ENCODE measurements at places on chromosomes 5 and 9.

GRCh38 chr9:137275588-137276472, 1.7 kb upstream of the TOR4A start:
- DNase-seq: no peak

DNA sequence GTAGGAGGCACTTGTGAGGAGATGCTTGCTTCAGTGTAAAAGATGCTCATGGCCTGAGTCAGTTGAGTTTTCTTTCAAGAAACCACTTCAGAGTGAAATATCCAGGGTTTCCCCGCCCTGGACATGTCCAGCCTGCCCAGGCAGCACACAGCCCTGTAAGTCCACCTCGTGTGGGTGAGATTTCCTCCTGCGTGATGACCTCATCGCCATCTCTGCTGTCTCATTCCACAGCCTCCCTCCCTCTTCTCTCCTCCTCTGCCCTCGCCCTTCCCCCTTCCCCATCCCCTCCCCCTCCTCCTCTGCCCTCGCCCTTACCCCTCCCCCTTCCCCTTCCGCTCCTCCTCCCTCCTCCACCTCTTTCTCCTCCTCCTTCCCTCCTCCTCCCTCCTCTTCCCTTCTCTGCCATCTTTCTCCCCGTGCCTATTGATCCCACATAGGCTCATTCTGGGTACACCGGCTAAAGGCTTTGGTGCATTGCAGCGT, 34.0 kb upstream of the NCS1 start:
- DNase-seq: no peak

GRCh38 chr9:120080849-120081248, 499.1 kb downstream of the CDK5RAP2 start:
- no peak for DNase-seq

GRCh38 chr5:73158313-73158712, 14.7 kb upstream of the TMEM174 start:
- no peak for DNase-seq

DNA sequence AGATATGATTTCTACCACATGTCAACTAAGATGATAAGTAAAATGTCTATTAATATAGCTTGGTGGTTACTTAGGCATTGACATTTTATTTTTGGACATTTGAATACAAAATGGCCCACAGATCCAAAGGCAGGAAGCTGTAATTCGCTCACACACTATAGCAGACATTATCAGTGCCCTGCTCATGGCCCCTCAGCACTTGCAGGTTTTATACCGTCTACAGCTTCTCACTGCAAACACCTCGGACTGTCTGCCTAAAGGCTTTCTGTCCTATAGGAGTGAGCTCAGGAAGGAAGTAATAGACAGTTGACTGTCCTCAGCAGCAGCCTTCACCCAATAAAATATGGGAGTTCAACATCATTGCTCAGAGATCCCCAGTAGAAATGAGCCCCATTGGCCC, 140.8 kb upstream of the RASA1 start:
- DNase-seq: no peak

DNA sequence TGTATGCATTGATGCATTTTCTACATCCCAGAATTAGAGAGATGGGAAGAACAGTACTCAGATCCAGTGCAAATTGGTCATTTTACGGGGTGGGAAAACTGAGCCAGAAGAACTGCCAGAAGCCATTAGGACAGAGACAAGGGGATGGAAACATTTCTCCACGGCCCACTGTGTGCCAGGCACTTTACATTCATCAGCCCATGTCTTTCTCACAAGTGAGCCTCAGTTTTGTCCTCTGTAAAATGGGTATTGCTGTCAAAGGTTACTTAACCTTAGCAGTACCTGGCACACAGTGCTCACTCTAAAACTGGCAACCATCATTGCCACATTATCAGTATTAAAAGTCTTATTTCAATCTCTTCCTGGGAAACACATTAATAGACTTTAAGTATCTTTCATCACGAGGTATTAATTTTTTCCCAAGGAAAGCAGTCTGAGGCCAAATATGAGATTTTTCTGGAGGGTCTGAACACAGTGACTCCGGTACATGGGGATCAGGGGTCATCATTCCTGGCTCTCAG, 5.2 kb downstream of the DUSP1 start:
- peak; percentile 65 for DNase-seq

GRCh38 chr9:89474939-89475338, 23.0 kb downstream of the SEMA4D start:
- peak; percentile 39 for DNase-seq

DNA sequence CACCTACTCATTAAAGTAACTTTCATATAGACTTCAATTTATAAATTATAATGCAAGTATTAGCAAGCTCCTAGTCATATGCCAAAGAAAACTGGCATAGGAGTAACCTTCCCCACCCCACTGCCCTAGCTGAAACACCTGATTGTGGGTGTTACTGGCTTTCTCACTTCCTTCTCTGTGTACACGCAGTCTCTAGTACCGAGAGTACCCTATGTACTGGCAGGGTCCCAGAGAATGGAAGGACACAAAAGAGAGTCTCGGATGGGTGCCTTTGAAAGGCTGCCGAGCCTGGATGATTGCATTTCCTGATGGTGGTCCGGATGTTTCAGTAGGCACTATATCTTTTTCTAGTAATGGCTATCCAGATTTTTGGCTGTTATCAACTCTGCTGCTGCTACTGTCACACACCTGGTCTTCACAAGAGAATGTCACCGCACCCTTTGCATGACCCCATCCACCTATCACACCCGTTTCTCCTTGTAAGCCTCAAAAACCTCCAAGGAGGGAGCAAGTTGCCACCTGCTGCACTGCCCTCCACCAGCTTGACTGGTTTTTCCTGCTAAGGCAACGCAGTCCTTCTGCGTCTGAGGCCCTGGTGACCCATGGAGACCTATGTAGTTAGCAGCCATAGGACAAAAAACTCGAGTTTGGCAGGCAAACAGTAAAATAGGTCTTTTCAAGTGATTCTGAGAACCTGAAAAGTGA, 53.8 kb upstream of the CLINT1 start:
- DNase-seq: no peak

DNA sequence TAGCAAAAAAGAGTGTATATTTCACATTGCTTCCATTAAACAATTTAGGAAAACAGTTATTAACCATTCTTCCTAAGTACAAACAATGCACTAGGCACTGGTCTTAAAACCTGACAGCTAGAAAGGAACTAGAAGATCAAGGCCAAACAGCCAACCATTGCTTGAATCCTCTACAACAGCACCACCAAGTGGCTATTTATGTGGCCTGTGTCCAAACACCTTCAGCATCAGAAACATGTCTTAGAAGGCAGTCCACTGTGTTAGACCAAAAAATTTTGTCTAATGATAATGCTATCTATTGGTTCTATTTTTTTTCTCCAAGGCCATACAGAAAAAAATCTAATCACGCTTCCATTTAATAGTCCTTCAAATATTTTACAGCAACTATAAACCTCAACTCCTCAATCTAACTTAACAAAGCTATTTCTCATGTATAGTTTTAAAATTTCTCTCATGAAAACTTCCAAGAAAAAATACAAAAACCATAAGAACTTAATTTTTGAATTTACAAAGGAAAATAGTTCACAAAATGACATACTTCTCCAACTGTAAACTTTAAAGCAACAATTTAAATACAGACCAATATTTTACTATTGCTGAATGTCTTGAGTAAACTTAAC, 36.1 kb downstream of the CAAP1 start:
- no peak for DNase-seq

DNA sequence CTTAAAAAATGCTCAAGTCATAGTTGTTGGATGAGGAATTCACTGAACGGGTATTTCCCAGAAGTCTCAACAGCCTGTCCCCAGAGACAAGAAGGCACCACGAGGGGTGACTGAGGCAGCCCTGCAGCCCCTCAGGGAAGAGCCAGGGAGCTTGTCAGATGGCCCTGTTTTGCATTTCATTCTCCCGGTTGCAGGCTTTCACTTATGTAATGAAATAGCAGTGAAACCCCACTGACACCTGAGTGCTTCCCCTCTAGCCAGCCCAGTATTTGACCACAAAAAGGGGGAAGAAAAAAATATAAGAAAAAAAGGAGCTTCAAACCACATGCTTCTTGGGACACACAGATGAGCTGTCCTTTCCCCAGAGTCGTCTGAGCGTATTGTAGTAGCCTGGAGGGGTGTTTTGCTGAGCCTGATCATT, 75.3 kb upstream of the IL12B start:
- no peak for DNase-seq

DNA sequence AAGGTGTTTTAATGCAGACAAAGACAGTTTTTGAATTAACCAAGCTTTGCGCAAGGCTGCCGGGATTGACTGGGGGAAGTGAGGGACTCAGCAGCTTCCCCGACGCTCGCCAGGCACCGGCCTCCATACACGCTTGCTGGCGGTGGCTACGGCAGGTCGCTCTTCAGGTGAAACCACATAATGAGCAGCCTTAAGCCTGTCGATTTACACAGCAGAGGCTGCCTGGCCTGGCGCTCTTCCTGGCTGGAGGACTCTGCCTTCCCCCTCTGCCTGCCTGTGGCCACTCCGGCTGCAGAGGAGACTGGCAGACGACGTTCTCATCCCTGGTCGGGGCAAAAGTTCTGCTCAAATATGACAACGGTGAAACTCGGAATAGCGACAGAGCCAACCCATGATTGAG, 9.0 kb upstream of the NOTCH1 start:
- peak; percentile 82 for DNase-seq

- peak; percentile 37 for DNase-seq
Measured at GRCh38 chr9:137771580-137771979, 106.0 kb upstream of the CACNA1B start.

GRCh38 chr9:100366121-100366520, 13.4 kb upstream of the TEX10 start:
- DNase-seq: no peak

- DNase-seq: no peak
Measured at GRCh38 chr5:116313366-116313765, 228.5 kb downstream of the COMMD10 start.

GRCh38 chr5:8868283-8868682, 677.6 kb downstream of the SEMA5A start:
- no peak for DNase-seq

All from left lobe of liver (tissue), 2 donors.